ENCODE measurements at places on chromosomes 4 and X. TPM values are rescaled to one million over a fixed set of nuclear protein-coding genes. Genes with fewer than 3 reads are reported as not detected.

The IL9R gene
- not detected for total RNA-seq

The SCRG1 gene
- total RNA-seq, result not detected

The CPLX1 gene
- total RNA-seq, result 0.10 TPM

The ERAS gene
- not detected for total RNA-seq

The FGF5 gene
- total RNA-seq, result 5.8 TPM

All from foreskin keratinocyte (primary cell).